ENCODE measurements at places on chromosomes 12 and 14.

DNA sequence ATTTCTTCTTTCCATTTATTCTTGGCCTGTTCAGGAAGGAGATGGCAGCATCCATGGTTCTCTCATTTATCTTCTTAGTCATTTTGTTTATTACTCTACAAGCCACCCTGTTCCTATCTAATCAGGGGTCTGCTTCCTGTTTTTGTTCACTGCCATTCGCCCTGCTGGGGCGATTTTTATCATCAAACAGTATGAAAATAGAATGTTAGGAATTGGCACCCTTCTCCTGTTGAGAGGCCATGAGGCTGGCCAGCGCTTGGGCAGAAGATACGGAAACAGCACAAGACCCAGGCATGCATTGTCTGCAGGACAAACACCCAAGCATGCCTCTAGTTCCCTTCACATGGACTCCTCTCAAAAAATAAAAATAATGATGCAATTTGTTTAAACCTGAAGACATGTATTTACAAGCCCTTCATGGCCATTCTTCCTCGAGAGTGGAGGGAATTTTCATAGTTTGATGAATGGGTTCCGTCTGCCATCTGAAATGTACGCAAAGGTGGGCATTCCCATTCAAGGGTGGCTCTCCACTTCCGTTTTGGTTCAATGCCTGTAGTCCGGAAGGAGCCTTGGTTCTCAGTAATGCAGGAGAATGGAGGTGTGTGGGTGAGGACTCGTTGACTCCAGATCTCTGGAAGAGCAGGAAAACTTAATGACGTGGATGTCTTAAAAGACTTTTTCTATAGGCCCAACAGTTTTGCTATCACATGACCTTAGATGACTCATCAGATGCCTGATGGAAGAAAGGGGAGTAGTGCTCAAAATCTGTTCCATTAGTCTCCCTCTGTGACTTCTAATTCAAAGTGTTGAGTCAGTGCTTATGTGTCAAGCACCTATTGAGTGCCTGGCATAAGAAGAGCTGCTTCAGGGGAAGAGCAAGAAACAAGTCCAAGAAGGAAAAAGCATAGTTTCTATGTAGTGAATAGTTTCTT is 252.4 kb upstream of the TBX3 start:
- DNase-seq = no peak

DNA sequence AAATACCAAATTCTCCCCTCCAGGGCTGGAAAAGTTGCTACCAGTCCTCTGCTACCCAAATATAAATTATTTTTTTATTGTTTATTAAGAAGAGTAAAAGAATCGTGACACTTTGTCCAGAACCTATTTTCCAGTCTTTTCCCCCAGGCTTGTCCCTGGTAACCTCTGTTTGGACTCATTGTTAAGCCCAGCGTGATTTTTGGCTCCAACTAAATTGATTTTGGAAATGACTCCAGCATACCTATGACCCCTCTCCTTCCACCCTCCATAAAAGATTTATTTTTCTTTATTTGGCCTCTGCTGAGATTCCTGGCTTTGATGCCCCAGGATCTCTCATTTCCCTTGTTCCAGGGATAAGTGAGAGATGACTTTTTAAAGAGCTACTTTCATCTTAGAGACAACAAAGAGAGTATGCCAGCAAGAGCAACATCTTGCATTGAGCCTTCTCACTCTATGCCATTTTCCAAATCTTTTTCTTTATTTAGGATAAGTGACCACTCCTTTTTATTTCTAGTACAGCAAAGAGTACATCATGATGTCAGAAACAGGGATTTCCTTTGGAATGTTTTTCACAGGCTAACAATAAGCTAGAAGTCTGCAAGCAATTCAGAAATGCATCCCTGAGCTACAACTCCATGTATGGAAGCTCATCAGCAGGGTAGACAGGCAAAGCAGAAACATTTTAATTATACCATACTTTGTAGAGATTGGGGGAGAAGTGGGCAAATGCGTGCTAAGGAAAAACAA is 75.8 kb downstream of the DAD1 start:
- no peak for DNase-seq

DNA sequence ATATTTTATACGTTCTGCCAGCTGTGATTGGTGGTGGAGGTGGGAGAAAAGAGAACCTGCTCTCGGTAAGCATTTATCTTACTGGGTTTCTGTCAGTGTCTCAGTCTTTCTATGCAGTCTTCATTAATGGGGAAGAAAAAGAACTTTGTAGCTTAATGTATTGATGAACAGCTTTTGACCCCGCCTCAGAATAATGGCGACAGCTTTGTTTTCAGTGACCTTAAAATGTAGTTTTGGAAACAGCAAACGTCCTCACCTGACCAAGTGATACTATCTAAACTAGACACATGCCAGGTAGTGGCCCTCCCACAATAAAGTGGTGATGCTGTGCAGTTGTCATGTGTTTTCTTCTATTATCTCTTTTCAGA is 1.4 kb downstream of the DACT1 start:
- DNase-seq = no peak

- no peak for DNase-seq
Observed at GRCh38 chr14:74754157-74754556, 9.0 kb upstream of the YLPM1 start.

- no peak for DNase-seq
Observed at GRCh38 chr14:94486883-94487282, 10.9 kb upstream of the SERPINA9 start.

- no peak for DNase-seq
Observed at GRCh38 chr14:45068396-45068795, 15.5 kb upstream of the PRPF39 start.

DNA sequence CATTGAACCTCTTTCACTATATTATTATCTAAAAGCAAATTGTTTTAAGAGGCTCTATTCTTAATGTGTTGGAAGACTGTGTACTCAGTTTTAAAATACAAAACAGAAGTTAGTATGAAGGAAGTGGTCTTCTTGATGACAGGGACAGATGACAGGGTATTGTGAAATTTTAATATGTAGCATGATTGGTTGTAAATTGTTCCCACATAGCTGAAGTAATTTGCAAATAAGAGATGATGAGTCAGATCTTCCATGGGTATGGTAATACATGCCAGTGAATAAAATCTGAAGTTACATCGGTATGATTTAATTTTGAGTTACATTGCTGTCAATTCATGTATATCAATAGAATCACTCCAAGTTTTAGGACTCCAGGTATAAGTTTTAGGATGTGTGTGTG is 454.8 kb downstream of the AEBP2 start:
- no peak for DNase-seq

DNA sequence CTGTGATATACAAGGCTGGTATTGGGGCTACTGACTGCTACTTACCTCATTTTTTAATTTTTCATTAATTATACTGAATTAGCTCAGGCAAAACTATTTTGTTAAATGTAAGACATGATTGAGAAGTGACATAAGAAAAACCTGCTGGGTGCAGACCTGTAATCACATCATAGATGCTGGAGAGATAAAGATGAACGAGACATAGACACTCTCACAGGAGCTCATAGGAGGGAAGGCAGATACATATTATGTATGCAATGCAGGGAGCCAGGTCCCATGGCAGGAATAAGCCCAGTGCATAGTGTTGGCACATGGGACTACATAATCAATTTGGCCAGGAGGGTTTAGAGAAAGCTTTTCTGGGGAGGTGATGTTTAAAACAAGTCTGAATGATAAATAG is 74.9 kb downstream of the PRKCH start:
- DNase-seq = no peak

DNA sequence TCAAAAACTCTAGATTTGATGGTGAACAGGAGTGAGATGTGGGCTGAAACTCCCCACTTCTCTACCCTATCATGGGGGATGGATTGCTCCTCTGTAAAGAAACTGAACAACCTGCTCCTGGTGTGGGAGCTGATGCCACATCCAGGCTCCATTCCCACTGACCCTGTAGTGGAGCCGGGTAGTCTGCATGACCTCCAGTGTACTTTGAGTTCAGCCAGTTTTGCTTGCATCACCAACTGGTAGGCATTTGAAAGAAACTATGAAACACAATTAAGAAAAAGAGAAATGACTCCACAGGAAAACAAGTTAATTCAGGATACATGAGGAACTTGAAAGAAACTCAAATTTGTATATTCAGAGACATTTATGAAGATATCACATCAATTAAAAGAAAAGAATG is 27.3 kb upstream of the EMP1 start:
- no peak for DNase-seq

GRCh38 chr14:24100197-24100981 is 6.3 kb downstream of the PCK2 start:
- DNase-seq = no peak

- DNase-seq = peak; percentile 20
Observed at GRCh38 chr14:59688224-59689170, 111.9 kb upstream of the CCDC175 start.

GRCh38 chr14:25042362-25043299 is 7.3 kb downstream of the STXBP6 start:
- DNase-seq = no peak

GRCh38 chr12:112124918-112125249 is 476 bp upstream of the TRAFD1 start:
- DNase-seq = no peak

DNA sequence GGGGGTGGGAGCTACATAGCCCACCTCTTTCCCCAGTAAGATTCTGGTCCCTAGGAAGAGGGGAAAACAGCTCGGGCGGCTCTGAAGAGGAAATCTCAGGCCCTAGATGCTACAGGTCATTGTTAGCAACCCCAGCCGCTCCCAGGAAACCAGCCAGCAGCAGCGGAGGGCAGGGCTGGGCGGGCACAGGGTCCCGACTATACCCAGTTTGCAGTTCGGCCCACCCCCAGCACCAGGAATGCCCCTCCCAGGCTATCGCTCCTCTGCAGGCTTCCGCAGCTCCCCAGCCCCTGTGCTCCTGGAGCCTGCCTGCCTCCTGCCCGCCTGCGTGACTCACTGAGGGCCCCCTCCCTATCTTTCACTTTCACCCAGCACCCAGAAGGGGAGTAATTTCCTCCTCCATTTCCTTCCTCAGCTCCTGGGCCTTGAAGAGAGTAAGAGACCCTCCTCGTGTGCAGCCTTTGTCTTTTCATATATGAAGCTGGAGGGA is 27.2 kb upstream of the PNMA1 start:
- DNase-seq = no peak

- DNase-seq = no peak
Observed at GRCh38 chr14:101371799-101372793, 189.2 kb upstream of the DIO3 start.

DNA sequence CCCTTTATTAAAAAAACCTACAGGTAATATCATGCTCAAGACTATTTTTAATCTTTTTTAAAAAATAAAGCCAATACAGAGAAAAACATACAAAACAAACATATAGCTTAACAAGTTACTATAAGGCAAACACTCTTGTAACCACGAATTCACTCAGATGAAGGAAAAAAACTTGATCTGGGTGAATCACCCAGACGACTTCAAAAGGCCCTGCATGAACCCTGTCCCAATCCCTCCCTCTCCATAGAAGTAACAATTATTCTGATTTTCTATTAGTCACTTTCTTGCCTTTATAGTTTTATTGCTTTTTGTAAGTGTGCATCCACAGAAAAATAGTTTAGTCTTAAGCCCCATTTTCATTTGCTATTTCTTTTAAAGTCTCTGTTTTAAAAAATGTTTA is 72.6 kb downstream of the LRP6 start:
- no peak for DNase-seq

GRCh38 chr14:26067786-26068459 is 529.9 kb downstream of the NOVA1 start:
- no peak for DNase-seq

GRCh38 chr14:103574104-103574503 is 11.3 kb downstream of the COA8 start:
- no peak for DNase-seq

DNA sequence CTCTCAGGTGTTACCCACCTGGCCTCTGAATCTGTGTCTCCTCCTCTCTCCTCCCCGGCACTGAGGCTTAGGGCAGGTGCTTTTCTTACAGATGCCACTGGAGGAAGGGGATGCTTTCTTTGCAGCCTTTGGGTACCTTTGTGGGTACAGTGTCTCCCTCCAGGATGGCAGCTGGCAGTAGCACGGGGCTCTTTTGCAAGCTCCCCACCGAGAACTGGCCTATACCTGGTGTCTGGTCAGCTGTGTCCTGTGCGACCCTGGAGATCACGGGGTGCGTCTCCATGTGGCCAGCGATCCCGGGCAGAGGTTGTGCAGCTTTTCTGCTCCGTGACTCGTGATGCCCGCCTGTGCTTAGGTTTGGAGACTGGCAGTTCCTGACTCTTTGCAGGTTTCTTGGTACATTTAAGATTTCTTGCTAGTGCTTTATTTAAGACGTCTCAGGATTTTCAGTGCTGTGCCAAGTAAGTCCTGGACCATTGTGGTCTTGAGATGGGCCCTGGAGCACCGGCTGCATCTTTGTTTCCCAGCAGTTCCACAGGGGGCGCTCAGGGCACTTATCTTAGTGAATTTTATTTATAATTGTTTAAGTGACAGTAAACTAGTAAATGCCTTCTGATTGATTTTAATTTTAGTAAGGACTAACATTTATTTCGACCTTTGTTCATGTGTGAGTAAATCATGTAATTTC is 68.9 kb downstream of the DDX51 start:
- DNase-seq = no peak

GRCh38 chr12:16258963-16259362 is 18.5 kb downstream of the SLC15A5 start:
- DNase-seq = no peak

- DNase-seq = no peak
Observed at GRCh38 chr12:51199366-51199945, 18.4 kb downstream of the POU6F1 start.

- no peak for DNase-seq
Observed at GRCh38 chr12:57025196-57025595, 8.9 kb upstream of the TAC3 start.

DNA sequence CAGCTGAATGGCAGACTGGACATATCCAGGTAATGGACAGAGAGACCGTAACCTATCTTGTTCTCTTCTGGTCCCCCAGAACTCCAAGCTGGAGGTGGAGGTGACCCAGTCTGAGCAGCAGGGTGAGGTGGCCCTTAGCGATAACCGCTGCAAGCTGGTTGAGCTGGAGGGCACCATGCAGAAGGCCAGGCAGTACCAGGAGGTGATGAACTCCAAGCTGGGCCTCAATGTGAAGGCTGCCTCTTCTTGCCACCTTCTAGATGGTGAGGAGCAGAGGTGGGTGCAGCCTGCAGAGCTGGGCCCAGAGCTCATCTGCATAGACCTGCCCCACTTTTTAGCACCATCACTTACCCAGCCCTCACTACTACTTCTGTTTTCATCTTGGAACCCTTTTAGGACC is 7.2 kb upstream of the KRT86 start:
- DNase-seq = no peak

DNA sequence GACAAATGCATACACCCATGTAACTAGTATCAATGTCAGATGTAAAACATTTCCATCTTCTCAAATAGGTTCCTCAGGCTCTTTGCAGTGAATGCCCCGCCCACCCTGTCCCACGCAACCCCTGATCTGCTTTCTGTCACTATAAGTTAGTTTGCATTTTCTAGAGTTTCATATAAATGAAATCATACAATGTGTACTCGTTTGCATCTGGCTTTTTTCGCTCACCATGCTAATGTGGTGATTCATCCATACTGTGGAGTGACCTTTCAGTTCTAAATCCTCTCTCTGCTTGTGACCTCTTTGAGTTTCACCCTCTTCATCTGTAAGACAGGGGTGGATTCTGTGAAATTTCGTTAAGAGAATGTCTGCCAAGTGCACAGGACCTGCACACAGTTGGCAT is 30.6 kb upstream of the MSI1 start:
- DNase-seq = peak; percentile 33

Measured in AG04450 (cell line).